Activated T-cell treated with anti-CD3 and anti-CD28 coated beads, Interleukin-2, amount 50 U/mL, for 24 hours (primary cell): ENCODE measurements at places on chromosomes 5 and 9.

GRCh38 chr9:2761424-2761823 lies 44.1 kb downstream of the KCNV2 start:
- no peaks in the 10 kb centered on the region for H3K27me3 ChIP-seq
- H3K4me1 ChIP-seq, result peaks cover 26% of the 10 kb centered on the region
- no peak overlapping the region for H3K4me3 ChIP-seq
- no peak overlapping the region for H3K27ac ChIP-seq
- peaks cover 94% of the 10 kb centered on the region for H3K36me3 ChIP-seq

DNA sequence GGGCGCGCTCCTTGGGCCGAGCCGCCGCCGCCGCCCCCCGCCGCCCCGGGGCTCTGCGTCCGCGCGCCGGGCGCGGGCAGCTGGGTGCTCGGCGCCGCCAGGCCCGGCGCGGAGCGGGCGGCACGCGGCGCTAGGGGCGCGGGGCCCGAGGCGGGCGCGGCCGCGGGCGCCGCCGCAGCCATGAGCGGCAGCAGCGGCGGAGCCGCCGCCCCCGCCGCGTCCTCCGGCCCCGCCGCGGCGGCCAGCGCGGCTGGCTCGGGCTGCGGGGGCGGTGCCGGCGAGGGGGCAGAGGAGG lies 351 bp downstream of the TRIO start:
- peaks cover 71% of the 10 kb centered on the region for H3K27me3 ChIP-seq
- DNase-seq, result no peak
- H3K4me3 ChIP-seq, result no peak overlapping the region
- H3K27ac ChIP-seq, result no peak overlapping the region
- no peaks in the 10 kb centered on the region for H3K36me3 ChIP-seq

DNA sequence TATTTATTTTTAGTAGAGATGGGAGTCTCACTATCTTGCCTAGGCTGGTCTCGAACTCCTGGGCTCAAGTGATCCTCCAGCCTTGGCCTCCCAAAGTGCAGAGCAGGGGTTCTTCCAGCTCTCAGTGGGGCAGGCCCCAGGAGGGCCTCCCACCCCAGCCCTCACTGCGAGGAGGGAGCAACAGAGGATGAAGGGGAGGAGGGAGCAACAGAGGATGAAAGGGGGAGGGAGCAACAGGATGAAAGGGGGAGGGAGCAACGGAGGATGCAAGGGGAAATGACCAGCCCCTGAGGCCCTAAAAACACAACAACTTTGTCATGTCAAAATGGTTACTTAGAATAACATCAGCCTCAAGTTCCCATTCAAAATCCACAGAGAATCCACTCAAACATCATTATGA lies 10.0 kb downstream of the TRIM14 start:
- peak overlapping the region; percentile 93 for H3K27ac ChIP-seq
- peak overlapping the region; percentile 43 for H3K4me3 ChIP-seq
- H3K36me3 ChIP-seq, result peaks cover 76% of the 10 kb centered on the region
- H3K4me1 ChIP-seq, result peaks cover 79% of the 10 kb centered on the region

DNA sequence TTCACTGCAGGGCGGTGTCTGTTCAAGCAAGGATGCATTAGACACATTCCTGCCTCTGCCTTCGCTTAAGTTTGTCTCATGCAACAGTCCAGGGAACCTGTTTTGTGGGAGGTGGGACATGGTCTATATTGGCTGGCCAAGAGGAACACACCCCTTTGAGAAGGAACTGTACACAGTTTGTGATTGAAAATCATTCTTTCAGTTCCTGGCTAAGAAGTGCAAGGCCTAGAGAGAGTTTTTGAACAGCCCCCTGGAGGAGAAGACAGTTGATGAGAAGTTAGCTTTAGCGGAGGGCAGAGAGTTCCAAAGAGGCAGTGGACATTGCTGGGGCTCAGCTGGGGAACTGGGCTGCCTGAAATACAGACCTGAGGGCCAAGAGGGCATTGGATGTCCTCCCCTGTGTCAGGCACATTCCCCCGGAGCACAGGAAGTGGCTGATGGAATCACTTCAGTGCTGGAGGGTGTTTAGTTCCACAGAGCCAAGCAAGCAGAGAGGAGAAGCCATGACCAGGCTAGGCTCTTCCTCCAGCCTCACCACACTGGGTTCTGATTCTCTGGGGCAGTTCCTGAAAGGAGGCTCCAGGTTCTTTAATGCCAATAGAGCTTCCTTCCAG lies 66.6 kb downstream of the RGS3 start:
- peaks cover 87% of the 10 kb centered on the region for H3K36me3 ChIP-seq
- no peaks in the 10 kb centered on the region for H3K27me3 ChIP-seq
- DNase-seq, result no peak
- H3K4me3 ChIP-seq, result no peak overlapping the region

GRCh38 chr5:80569961-80570786 lies at the start of gene ANKRD34B:
Gene ANKRD34B, minus strand, starts transcription at chr5:80570280. Its CDS starts 10,261 bp downstream, at chr5:80560019.
- peaks cover 5% of the 10 kb centered on the region for H3K4me1 ChIP-seq
- peaks cover 65% of the 10 kb centered on the region for H3K27me3 ChIP-seq
- H3K4me3 ChIP-seq, result peak within 1 kb of the TSS; percentile 60
- peak; percentile 49 for DNase-seq
- H3K27ac ChIP-seq, result no peak within 1 kb of the TSS
- no peaks in the 10 kb centered on the region for H3K36me3 ChIP-seq

GRCh38 chr5:82332064-82332855 lies 54.1 kb upstream of the RPS23 start:
- DNase-seq, result no peak
- H3K36me3 ChIP-seq, result no peaks in the 10 kb centered on the region
- H3K27ac ChIP-seq, result no peak overlapping the region
- H3K27me3 ChIP-seq, result no peaks in the 10 kb centered on the region

DNA sequence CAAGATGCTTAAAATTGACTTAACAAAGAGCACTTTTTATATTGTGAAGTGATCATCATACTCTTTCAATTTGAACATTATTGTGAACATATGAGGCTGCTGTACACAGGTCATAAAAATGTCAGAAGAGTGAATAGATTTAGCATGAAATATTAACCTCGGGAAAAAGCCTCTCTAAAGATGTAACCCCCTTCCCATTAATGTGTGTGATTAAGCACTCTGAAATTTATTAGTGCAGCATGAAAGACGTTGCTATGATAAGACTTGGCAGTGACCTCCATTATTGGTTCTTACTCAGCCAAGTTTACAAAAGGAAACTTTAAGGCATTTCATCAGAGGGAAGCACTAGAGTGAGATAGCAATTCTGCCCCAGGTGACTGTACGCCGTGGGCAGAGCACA lies 326.5 kb downstream of the NTRK2 start:
- H3K4me1 ChIP-seq, result no peaks in the 10 kb centered on the region
- H3K27ac ChIP-seq, result no peak overlapping the region
- H3K4me3 ChIP-seq, result no peak overlapping the region
- H3K36me3 ChIP-seq, result no peaks in the 10 kb centered on the region
